ENCODE measurements at places on chromosomes 1 and 21.

- DNase-seq, result no peak
Observed at GRCh38 chr1:22915231-22915630, 57.4 kb downstream of the LACTBL1 start.

DNA sequence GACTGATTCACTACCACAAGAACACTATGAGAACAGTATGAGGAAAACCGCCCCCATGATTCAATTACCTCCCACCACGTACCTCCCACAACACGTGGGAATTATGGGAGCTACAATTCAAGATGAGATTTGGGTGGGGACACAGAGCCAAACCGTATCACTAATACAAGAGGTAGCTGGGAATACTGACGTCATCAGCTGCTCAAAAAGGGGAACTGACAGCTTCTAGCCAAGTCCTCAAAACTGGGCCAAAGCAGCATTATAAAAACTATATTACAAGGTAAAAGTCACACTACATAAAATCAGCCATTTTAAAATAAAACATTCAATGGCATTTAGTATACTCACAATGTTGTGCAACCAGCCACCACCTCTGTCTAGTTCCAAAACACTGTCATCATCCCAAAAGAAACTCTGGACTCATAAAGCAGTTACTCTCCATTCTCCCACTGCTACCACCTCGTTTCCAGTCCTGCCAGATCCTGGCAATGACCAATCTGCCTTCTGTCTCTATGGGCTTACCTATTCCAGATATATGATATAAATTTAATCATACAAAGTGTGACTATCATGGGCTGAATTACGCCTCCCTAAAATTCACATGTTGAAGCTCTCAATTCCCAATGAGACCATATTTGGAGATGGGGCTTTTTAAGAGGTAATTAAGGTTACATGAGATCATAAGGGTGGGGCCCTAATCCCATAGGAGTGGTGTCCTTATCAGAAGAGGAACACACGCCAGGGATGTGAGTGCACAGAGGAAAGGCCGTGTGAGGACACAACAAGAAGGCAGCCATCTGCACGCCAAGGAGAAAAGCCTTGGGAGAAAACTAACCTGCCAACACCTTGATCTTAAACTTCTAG, 192.1 kb downstream of the SETD4 start:
- no peak for DNase-seq

DNA sequence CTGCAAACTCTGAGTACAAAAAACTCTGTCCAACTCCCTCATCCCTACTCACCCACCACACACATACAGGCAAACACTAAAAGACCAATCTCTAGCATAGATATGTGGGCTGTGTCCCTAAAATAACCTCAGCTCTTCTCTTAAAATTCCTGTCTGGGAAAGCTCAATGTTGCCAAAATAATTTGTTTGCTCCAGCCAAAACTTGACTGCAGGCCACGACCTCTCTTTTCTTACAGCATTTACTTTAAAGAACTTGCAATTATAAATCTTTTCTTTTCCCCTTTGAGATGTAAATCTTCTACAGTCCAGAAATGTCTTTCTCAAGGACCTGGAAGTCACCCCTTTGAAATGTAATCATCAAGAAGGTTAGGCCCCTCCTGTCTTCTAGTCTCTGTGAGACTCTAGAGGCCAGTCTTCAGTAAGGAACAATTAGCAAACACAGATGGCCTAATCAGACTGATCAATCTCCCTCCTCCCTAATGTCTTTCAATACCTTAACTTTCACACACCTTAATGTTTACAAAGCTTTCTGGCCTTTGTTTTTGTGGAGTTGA, 483.6 kb upstream of the RGS18 start:
- DNase-seq, result no peak

GRCh38 chr21:41643246-41643966, 123.4 kb downstream of the RIPK4 start:
- no peak for DNase-seq

DNA sequence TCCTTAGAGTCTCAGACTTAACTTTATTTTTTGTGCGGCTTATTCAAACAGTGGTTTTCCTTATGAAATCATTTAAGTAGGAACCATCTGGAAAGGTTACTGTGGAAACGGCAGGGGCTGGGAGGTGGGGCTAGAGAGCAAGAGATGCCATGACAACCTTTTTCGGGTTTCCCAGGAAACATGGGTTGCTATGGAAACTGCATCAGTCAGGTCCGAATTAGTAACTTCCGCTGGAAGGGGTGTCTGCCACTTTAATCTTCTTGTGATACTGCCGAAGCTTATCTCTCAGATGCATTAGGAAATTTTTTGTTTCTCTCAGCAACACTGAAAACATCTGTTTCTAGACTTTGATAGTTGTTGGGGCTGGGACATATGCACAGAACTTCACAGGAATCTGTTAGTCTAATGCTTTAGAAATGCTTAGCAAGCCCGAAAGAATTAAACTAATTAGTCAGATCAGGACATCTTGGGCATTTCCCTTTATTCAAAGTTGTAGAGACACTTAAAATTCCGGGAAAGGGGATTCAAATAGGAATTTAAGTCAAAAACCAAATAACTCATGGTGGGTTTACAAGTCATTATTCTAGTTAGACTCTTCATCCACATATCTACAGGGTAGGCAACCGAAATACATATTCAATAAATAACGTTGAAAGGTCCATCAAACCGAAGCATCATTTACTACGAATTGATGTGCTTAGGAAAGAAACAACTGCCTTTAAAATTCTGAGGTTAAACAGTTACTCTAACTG, 2.6 kb downstream of the KCNA3 start:
- DNase-seq, result peak; percentile 97

Data from CD4-positive, alpha-beta T cell treated with Interleukin-10 for 1 hour (primary cell).